ENCODE measurements at places on chromosomes 1 and 21.

DNA sequence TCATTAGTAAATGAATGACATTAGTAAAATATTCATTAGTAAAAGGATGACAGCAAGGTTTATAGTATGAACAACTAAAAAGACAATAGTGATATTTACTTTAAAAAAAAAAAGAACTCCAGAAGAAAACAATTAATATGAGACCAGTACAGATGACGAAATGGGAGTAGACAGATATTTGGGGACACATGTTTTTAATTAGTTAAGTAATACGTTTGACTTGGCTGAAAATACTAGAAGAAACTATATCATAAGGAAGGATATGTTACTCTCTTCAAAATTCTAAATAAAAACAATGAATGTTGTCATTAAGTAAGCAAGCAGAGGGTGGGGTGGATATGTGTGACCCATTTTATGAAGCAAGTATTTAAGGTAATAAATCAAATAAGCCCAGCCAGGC lies 61.9 kb downstream of the GPATCH2 start:
- no peak for DNase-seq

GRCh38 chr21:31901315-31901714 lies 28.5 kb downstream of the HUNK start:
- no peak for DNase-seq

DNA sequence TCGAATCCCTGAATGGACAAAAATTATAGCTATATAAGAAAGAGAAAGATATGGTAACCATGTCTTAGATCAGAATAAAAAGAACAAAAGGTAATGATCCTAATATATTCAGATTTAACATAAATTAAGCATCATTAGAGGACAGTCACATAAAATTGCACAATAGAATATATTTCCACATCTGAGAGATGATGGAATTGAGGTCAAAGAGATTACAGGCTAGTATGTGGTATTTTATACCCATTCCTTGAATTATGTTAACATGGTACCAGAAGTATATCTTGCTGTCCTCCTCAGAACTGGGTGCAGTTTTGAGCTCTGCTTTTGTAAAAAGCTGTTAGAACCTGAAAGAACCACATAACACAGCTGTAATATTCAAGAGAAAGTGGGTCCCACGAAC lies 245.6 kb upstream of the HOOK1 start:
- no peak for DNase-seq

DNA sequence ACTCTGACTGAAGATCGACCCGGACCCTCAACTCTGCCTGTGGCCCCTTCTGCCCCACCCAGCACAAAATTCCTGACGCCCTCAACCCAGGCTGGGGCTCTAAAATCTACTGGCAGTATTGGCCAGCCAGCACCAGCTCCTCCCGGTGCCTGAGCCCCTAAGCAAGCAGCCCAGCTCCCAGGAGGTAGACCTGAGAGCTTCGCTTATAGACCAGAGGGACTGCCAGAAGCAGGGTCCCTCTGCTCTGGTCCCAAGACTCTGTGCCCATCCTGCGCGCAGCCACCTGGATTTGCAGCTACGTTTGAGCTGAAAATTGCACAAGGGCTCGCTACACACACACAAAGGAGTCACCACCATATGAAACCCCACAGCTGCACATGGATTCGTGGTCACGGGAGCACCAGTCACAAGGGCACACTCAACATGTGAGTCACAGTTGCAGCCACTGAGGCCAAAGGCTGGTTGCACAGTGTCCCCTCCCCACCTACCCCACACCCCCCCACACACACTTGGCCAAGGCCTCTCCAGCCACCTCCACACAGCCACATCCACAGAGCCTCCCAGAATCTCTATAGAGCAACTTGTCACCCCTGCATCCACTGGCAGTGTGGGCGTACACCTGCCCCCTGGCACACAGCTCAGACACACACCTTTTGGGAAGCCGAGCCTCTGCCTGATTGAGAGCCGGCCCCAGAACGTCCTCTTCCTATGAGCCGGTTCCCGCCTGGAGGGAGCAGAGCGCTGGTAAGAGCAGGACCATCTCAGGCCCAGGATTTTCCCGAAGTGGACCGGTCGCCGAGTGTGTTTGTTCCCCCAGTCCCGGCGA lies 1.1 kb upstream of the DMBX1 start:
- no peak for DNase-seq
